ENCODE measurements at places on chromosomes 5 and 9.

- no peak for DNase-seq
These were observed 9.9 kb downstream of the ZDHHC12 start for GRCh38 chr9:128713941-128714573.

DNA sequence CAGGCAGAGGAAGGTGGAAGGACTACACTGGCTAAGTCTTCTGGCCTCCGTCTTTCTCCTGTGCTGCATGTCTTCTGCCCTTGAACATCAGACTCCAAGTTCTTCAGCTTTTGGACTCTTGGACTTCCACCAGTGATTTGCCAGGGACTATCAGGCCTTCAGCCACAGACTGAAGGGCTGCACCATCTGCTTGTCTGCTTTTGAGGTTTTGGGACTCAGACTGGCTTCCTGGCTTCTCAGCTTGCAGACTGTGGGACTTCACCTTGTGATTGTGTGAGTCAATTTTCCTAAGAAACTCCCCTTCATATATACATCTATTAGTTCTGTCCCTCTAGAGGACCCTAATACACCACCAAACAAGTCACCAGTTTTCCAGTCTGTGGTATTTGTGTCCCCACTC lies 9.7 kb upstream of the ANKDD1B start:
- DNase-seq, result no peak

GRCh38 chr5:60507687-60508086 lies 192.3 kb downstream of the DEPDC1B start:
- no peak for DNase-seq

DNA sequence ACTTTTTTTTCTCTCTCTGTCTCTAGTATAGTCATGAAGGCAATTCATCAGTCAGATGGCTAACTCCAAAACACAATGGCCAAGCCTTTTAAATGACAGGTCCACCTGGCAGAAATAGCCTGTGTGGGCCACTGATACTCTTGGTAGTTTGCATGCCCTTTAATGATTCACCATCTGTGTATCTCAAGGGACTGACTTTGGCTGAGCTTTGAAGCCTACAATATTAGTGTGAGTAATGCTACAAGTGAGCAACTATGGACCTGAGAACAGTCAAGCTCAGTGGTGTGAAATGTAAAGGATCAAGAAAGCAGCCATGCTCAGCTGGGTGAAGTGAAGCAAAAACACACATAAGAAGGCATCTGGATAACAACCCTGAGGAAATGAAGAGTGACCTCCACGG lies 506.9 kb downstream of the TLE1 start:
- DNase-seq, result no peak

DNA sequence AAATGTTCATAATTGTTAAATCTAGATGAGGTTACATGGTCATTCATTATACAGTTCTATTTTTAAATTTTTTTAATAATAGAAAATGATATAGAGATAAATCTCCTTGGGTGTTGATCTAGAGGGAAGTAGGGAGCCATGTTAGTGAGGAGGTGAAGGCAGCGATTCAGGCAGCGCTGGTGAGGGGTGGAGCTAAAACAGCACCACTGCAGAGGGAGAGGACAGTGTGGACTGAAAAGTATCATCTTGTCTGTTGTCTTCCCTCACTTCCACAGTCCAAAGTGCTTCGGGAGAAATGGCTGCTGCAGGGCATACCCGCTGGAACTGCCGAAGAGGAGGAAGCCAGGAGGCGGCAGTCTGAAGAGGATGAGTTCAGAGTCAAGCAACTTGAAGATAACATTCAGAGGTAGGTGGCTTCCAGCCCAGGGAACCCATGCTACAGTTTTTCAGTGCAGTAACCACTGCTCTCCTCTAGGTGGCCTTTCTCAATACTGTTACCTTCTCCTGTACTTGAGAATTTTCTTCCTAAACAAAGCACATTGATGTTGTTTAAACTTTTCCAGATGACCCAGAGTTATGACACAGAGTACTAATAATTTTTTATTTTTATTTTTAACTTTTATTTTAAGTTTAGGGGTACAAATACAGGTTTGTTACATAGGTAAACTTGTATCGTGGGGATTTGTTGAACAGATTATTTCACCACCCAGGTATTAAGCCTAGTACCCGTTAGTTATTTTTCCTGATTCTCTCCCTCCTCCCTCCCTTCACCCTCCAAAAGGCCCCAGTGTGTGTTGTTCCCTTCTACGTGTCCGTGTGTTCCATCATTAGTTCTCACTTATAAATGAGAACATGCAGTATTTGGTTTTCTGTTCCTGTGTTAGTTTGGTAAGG lies 100.5 kb downstream of the PALM2AKAP2 start:
- peak; percentile 51 for DNase-seq

GRCh38 chr9:76525196-76525595 lies 66.2 kb downstream of the GCNT1 start:
- DNase-seq, result no peak

GRCh38 chr5:128426090-128426534 lies 111.9 kb downstream of the FBN2 start:
- DNase-seq, result no peak

DNA sequence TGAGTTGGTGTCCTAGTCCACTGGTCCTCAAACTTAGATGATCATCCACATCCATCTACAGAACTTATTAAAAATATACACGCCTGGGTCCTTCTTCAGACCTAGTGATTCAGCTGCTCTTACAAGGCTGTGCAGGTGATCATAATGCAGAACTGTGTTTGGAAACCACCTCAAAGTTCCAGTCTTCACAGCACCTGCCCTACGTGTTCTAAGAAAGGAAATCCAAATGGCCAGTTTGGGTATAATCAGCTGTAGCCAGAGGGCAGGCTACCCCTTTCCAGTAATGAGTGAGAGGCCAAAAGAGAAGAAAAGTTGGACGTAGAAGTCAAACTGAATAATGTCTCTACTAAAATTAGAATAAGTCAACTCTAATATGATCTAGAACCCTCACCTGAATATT lies 15.4 kb downstream of the REEP5 start:
- no peak for DNase-seq

DNA sequence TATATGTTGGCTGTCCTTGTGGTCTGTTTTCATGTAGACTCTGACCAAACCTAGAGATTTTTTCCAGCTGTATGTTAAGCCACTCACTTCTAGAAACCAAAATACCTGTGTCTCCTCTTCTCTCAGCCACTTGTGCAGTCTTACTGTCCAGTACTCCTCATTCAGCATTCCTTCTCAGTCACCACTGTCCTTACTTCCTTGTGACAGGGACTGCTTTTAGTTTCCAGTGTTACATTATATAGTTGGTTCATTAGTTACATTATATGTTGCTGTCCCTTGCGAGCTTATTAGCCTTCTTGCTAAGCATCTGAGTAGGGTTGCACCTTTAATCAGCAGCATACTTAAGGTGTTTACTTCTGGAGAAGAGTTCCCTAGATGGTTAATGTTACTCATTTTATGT lies 4.3 kb downstream of the ATP6V1G1 start:
- DNase-seq, result no peak

DNA sequence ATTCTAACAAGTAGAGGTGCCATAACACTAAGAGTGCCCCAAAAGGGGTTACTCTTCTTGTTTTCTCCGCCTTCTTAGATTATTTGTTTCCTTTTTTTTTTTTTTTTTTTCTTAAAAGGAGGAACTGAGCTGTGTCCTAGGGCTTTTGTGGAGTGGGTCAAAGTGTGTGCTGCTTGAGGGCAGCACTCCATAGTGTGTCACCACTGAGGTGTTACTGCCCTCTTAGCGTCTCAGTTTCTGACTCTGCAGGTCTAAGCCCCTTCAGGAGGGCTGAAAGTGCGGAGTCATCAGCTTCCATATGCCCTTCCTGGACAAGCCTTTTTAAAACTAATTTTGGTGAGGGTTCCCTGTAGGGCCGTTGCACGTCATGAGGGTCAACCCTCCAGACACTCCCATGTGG lies 12.6 kb upstream of the NANS start:
- DNase-seq, result no peak

DNA sequence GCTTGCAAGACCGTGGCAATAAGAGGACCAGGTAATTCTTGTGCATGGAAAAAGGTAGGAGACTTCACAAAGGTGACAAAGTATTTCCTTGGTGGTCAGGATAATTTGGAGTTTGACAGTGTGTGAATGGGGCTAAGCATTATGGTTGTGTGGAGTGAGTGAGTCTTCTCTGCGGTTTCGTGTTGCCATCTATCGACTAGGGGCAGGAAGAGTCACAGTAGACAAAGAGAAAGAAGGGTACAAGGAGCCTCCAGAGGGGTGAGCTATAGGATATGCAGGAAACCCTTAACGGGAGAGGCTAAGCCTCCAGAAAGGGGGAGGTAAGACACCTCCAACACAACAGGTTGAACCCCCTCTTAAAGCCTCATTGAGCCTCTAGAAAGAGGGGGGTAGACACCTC lies 64.0 kb upstream of the RANBP6 start:
- no peak for DNase-seq

- no peak for DNase-seq
These were observed 610.5 kb downstream of the ACTL7B start for GRCh38 chr9:108245331-108245730.

DNA sequence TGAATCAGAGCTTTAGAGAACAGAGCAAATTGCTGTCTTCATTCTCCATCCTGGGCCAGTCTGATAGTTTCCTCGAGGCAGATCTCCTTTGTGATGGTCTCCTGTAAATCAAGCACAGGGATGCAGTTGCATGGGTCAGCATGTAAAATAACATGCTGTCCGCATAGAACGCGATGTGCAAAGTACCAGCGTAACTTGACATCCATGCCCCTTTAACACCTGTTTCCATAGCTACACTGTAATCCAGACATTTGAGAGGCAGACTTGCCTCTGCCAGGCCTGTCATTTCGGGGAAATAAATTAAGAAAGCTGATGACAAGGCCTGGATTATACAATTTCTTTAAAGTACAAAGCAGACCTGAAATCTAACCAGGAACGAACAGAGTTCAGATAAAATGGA lies 413.5 kb downstream of the TLE4 start:
- DNase-seq, result no peak

GRCh38 chr5:159965031-159965837 lies 43.7 kb upstream of the TTC1 start:
- DNase-seq, result peak; percentile 36

- DNase-seq, result peak; percentile 33
These were observed 244.4 kb downstream of the MAST4 start for GRCh38 chr5:66840511-66841013.

DNA sequence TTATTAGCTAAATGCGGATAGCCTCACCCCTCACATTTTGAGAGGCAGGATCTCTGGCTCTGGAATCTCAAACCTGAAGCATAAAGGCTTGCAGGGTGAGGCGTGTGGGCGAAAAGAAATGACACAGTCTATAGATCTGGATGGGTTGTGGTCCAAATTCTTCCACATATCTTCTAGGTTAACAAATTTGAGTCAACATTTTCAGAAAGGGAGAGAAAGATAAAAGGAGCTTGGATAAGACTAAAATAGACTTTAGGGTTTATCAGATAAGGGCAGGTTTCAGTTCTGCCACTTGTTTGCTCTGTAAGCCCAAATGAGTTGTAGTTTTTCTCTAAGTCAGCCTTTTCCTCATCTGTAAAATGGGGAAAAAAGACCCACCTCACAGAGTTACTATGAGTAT lies 220.9 kb downstream of the TRIM32 start:
- DNase-seq, result no peak

DNA sequence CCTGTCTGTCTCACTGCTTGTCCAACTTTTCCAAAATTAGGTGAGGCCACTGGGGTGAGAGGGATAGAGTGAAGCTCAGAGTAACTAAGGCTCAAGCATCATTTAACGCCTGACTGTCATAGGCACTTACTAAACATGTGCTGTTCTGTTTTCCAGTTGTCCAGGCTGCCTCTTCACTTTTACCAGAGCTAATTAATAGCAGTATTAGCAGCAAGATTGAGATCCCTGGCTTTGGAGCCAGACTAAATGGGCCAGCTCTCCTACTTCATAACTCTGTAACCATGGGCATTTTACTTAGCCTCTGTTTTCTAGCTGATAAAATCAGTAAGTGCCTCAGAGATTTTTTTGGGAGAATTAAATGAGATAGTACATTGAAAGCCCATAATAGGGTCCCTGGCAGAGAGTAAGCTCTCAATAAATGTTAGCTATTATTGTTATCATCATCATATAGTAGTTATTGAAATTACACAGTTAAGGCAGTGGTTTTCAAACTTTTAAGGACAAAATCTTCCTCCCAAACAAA lies 146.2 kb upstream of the LHFPL2 start:
- DNase-seq, result no peak

DNA sequence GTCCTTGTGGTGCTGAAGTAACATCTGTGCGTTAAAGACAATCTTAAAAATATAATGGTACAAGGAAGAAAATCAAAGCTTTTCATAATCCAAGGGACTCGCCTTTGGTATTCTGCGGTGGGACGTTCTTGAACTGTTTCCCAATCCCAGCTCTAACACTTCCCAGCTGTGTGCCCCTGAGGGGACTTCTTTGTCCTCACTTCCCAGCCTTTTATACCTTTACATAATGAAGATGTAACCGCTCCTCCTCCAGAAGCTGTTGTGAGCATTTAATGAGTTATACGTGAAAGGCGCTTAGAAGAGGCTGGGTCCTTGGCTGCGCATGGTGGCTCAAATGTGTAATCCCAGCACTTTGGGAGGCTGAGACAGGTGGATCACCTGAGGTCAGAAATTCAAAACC lies 16.9 kb downstream of the STK10 start:
- DNase-seq, result no peak

DNA sequence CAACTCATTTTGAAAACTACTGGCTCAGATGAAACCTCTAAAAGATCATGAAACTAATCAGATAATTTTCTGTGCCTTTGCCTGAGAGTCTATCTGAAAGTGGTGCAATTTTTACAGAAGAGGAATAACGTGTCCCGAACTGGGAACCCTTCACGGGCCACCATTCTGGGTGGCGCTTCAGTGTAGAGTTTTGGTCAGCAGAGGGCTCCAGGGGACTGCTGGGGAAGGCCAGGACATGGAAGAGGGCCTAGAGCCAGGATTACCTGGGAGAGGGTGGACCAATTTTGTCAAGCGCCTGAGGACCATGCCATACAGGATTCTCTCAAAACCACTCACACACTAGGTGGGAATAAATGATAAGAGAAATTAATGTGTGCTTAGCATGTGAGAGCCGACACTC lies 49.7 kb upstream of the PLEKHG4B start:
- no peak for DNase-seq

GRCh38 chr5:150487199-150488061 lies 20.5 kb upstream of the NDST1 start:
- no peak for DNase-seq
